ENCODE measurements at places on chromosomes 12 and 14.

- no peak for DNase-seq
Measured at GRCh38 chr12:93766796-93767523, 89.8 kb downstream of the CRADD start.

GRCh38 chr12:92438641-92439419 lies 264.0 kb upstream of the PLEKHG7 start:
- no peak for DNase-seq

- no peak for DNase-seq
Measured at GRCh38 chr14:64965356-64966000, 6.7 kb downstream of the RAB15 start.

DNA sequence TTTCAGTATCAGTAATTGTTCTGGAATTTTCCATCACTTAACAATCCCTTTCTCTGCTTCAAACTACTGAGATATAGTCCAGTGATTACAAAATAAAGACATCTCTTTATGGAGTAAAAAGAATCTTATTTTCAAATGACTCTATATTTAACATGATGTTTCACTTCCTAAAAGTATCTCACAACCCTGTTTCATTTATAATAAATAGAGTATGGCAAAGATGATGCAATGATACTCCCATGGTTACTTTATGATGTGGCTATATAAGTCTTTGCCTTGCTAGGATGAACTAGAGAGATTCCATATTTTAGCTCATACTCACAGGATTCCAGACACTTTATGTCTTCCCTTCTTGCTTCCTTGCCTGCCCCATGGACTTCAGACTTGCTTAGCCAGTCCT lies 953.5 kb upstream of the MDGA2 start:
- no peak for DNase-seq

- DNase-seq = no peak
Measured at GRCh38 chr14:84323978-84324377, 1206.0 kb upstream of the FLRT2 start.

All from epithelial cell of proximal tubule (primary cell).